ENCODE measurements at places on chromosomes 2 and 18.

DNA sequence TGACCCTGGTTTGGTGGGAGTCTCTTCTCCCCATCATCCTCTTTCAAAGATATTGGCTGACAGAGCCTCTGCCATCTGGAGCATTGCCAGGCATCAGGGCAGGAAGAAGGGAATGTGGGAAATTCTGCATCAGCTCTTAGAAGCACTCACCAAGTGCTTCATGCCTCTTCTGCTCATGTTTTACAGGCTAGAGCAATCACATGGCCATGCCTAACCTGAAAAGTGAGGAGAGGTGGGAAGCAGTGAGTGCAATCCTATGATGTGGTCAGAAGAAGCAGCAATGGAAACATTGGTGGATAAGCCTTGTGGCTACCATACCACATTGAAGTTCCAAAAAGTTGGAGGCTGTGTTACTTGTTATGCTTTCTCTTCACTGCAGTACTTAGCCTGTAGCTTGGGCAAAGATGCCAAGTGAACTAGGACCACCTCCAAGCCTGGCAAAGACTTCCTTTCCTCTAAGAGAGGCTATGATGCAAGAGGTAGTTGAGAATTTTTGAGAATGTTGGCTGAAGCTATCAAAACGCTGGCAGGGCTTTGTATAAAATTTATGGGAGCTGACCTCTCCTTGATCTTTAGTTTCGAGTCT is 64.1 kb downstream of the BCL2L11 start:
- DNase-seq, result peak; percentile 79

DNA sequence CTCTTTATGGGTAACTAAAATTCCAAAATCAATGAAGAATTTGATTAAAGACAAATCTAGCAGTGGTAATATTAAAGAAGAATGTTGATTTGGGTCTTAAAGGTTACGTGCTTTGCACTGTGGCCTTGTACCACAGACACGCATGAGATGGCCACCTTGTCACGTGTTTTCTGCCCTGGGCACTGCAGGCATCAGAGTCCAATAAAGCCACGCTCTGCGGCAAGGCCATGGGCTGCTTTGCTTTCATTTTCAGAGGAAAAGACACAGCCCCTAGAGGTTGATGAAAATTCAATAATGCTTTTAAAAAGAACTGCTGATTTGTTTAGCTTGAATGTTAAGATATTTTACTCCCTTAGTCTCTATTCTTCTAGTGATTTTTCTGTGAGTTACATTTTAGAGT is 30.4 kb downstream of the AOX1 start:
- DNase-seq, result no peak

- DNase-seq, result no peak
These were observed 8.1 kb downstream of the NBEAL1 start for GRCh38 chr2:203022751-203023150.

GRCh38 chr18:78871618-78872017 is 108.0 kb upstream of the SALL3 start:
- DNase-seq, result no peak

- DNase-seq, result peak; percentile 62
These were observed 168.1 kb upstream of the NCK2 start for GRCh38 chr2:105576440-105577241.

- no peak for DNase-seq
These were observed 836.9 kb upstream of the CELF4 start for GRCh38 chr18:38402509-38402908.
